ENCODE measurements at places on chromosomes 11 and 22.

DNA sequence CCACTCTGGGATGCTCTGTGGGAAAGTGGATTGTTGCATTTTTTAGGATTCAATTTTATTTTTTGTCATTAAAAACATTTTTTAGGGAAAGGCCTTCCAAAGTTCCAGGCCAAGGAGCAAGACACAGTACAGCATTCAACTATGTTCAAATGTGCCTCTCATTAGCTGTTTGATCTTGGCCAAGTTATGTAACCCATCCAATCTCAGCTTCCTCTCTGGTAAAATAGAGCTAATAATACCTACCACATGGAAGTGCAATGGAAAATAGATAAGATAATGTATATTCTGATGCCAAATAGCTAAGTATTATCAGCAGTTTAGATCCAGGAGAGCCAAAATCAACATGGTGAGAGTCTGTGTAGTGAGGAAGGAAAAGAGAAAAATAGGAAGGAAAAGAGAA lies 220.3 kb upstream of the SESN3 start:
- no peak for DNase-seq

GRCh38 chr11:84501750-84502149 lies 1125.4 kb downstream of the DLG2 start:
- DNase-seq = no peak

GRCh38 chr11:88405853-88406252 lies 68.3 kb upstream of the CTSC start:
- no peak for DNase-seq

- no peak for DNase-seq
Observed at GRCh38 chr11:117185736-117186430, 7.3 kb downstream of the SIDT2 start.

- DNase-seq = no peak
Observed at GRCh38 chr11:113446112-113446511, 29.1 kb downstream of the DRD2 start.

DNA sequence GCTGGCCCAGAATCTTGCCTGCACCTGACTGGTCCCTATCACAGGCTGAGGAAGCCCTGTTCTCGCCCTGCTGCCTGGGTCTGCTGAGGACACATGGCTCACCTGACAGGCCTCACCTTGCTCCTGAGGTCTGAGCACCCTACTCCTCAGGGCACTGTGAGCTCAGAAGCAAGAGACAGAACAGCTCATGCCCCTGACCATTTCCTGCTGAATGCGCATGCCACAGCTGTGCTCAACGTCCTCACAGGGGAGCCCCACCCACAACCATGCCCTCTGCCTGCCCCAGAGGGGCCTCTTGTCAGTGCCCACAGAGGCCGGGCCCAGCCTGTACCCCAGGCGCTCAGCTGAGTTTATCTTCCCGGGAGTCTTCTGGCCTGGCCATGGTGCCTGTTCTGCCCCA lies 2.8 kb upstream of the TSPO start:
- no peak for DNase-seq

- DNase-seq = no peak
Observed at GRCh38 chr11:91230647-91231046, 994.0 kb upstream of the FAT3 start.

GRCh38 chr11:97979741-97980140 lies 1041.0 kb upstream of the CNTN5 start:
- no peak for DNase-seq

GRCh38 chr11:2129308-2129698 lies 9.9 kb downstream of the IGF2 start:
- DNase-seq = no peak
